RPMI8226 (cell line): ENCODE measurements at places on chromosomes 13 and 19.

- DNase-seq: peak; percentile 7
Observed at GRCh38 chr13:99258210-99258860, at the start of gene GPR18. Gene GPR18 (minus strand): TSS chr13:99258379. CDS start chr13:99255872, 2,507 bp downstream.

- DNase-seq: no peak
Observed at GRCh38 chr19:34794066-34794960, 21.3 kb upstream of the ZNF599 start.

DNA sequence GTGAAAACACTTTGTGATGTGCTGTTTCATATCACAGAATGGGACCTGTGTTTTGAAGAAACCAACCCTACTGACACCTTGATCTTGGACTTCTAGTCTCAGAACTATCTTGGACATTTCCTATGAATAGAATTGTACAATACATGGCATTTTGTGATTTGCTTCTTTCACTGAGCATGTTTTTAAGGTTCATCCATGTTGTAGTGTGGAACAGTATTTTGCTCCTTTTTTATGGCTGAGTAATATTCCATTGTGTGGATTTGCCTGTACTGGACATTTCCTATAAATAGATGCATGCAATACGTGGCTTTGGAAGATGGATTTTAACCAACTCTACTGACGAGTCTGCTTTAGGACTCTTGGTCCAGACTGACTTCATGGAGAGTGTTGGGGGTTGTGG is 46.8 kb downstream of the VAV1 start:
- DNase-seq: no peak

DNA sequence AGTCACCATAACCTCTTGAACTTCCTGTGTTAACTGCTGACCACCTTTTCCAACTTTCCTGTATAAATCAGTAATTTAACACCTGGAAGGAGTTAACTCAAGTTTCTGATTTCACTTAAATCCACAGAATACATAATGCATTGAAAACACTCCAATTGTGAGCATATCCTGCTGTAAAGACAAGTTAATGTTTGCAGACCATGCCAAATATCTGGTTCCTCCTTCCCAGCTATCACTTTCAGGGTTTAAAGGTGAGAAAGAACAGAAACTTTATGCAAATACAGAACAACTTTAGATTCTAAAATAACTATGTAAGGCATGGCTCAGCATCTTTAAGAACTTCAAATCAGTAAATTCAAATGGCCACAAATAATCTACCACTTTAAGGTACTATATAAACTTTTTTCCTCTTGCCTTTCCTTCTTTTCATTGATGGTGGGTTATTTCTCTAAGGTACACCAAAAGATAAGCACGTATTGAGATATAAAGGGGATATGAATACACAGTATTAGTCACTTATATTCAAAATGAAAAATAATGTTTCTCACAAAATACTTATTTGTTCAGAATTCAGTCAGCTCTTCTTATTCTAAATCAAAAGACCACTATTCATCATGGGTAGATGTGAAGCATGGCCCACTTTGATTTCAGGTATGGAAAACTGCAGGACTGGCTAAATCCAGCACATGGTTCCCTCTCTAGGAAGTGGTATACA is 6.6 kb upstream of the TPTE2 start:
- DNase-seq: no peak

GRCh38 chr13:93460005-93460404 is 233.4 kb downstream of the GPC6 start:
- DNase-seq: no peak

DNA sequence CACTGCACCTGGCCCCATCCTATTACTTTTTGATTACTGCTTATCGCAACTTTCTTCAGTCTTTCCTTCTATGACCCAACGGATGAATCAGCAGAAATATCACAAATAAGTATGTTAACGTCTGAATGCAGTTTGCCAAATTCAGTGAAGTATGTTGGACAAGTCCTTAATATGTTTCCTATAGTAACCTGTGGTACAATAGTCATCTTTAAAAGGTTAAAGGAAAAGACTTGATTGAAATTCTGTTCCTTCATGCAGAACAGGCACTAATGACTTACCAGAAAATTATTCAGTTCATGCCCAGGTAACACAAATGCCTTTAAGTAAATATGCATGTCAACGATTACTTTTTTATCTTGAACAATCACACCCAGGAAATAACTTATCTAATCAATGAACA is 242.6 kb downstream of the KCTD12 start:
- DNase-seq: no peak

GRCh38 chr13:34474187-34474868 is 467.7 kb upstream of the NBEA start:
- DNase-seq: no peak

- no peak for DNase-seq
Observed at GRCh38 chr19:34459614-34460013, 21.9 kb upstream of the WTIP start.

- peak; percentile 63 for DNase-seq
Observed at GRCh38 chr19:7515645-7516151, at the start of gene ZNF358. Gene ZNF358 (plus strand): TSS chr19:7516103. CDS start chr19:7519243, 3,140 bp downstream.

- DNase-seq: no peak
Observed at GRCh38 chr19:4062419-4063368, 4.0 kb downstream of the ZBTB7A start.

DNA sequence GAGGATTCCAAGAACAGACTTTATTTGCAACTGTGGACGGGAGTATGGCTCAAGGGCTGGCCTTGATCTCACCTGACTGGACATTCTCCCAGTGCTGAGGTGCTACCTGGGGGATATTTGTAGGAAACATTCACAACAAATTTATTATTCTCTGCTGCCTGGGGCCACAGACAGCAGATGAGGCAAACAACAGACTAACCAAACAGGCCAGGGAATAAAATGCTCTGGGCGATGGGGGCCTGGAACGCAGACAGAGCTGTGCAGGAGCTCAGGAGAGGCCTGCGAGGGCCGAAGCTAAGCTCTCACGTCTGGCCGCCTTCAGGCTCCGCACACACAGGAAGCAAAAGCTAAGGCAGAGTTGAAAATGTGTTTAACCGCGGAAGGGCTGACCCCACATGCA is 7.8 kb downstream of the PLPP2 start:
- no peak for DNase-seq

DNA sequence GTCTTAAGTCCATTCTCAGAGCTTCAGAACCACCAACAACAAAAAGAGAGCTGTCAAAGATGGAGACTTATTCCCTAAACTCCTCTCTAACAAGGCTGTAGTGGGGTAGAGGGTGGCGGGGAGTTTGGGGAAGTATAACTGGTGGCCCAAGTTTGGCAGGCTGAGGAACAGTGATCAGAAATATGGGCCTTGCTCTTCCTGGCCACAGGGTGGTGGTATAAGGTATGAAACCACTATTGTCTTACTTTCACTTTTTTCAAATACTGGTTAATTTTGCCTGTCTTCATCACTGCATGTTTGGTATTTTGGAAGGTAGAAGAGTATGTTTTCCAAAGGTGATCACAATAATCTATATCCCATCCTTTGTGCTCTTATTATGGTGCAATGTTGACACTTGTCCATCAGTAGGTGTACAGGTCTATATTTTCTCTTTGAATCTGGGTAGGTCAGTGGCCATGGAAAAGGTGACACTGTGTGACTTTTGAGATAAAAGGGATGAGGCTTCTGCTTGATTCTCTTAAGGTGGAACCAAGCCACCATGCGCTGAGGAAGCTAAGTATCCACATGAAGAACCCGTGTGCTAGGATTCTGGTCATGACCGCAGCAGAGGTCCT is 23.2 kb upstream of the GPC5 start:
- peak; percentile 56 for DNase-seq

DNA sequence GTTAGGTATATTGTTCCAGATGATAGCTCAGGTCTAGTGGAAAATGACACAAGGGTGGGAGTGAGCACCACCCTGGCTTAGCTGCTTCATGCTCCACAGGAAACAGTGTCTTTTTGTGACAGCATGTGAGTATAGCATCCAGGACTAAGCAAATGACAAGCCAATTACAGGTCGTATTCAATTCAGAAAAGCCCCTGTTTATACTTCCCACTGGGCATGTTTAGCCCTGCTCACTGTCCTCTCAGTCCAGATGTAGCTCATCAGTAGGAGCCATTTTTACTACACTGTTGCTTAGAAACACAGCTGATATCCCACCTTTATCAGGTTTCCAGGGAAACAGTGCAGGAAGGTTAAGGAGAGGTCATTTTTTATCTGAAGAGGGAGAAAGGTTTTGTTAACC is 8.0 kb downstream of the ABHD13 start:
- DNase-seq: no peak

- DNase-seq: no peak
Observed at GRCh38 chr19:17109962-17110598, 34.5 kb downstream of the MYO9B start.

DNA sequence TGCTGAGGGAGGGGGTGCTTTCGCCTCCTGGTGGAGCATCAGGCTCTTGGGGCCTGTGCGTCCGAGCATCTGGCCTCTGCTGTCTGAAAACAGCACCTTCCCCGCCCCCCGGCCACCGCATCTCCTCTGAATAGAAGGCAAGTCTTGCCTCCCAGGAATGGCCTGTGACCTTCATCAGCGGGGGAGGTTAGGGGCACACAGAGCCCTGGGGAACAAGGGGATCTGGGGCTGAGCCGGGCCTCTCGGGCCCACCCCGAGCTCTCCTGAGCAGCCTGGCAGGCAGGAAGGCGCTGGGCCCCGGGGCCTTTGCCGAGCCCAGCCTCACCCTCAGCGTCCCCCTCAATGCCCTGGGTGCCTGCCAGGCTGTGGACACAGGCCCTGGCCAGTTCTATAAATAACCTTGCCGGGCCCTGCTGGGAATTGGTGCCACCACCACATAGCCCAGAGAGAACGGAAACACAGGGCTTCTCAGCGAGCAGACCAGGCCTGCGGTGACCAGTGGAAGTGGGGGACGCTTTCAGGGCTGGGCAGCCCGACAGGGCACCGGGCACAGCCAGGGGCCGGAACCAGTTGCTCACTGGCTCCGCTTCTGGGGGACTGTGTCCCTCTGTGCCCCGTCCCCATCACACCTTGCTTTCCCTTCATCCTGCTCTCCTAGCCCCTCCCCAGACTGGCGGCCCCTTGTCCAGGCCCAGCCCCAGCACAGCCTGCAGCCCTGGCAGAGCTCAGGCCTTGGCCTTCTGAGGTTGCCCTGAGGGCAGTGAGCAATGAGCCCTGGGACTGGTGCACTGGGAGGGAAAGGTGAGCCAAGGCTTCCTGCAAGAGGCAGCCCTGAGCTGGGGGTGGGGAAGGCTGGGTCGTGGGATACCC is 9.5 kb downstream of the STK11 start:
- no peak for DNase-seq

GRCh38 chr13:71864986-71865873 is 1.8 kb downstream of the DACH1 start:
- no peak for DNase-seq

GRCh38 chr13:37109051-37109678 is 3.7 kb upstream of the CSNK1A1L start:
- peak; percentile 16 for DNase-seq

DNA sequence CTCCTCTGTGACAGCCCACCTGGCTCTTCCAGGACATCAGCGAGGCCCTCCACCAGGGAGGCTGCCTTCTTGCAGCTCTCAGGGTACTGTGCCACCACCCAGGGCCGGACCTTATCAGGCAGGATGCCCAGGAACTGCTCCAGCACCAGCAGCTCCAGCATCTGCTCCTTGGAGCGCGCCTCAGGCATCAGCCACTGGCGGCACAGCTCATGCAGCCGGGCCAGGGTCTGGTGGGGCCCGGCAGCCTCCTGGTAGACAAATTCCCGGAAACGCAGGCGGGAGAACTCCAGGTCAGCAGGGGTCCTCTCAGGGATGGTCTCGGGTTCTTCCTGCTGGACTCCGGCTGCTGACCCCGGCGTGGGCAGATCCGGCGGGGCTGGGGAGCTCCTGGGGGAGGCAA is 8.2 kb downstream of the ZSCAN18 start:
- DNase-seq: no peak

DNA sequence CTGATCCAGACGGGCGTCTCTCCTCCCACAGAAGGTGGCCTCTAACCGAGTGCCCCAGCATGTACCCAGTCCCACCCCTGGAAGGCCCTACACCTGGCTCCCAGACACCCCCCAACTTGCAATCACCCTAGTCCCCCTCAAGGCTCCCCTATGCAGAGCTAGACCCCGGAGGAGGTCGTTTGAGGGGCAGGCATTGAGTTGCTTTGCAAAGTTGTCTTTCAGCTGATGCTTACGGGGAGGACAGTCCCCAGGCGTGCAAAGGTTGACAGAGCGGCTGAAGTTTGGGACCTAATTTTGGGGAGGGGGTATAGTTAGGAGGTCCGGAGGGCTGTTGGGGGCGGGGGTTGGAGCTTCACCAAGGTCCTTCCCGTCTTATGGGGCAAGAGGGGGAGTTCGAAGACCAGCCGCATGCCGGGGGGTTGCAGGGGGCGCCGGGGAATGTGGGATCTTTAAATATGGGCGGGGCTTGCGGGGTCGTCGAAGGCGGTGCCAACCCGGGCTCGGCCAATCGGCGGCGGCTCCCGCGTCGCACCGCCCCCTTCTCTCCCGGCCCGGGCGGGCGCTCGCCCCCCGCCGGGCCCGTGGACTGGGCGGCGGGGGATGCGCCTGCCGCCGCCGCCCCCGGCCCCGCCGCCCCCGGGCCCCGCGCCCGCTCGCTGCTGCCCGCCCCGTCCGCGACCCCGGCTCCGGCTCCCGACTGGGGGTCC is at the start of gene KCNN1:
Gene KCNN1 (plus strand): TSS at position 558 of the 707 bp plus-strand sequence. CDS start 6,782 bp downstream, outside the sequence.
- DNase-seq: no peak
